ENCODE measurements at places on chromosomes 2 and 18.

GRCh38 chr2:39779341-39779851 is 338 bp upstream of the THUMPD2 start:
- no peak for DNase-seq

- no peak for DNase-seq
Observed at GRCh38 chr2:178994264-178994663, 55.7 kb downstream of the CCDC141 start.

- no peak for DNase-seq
Observed at GRCh38 chr2:143828763-143829537, 691.0 kb downstream of the ZEB2 start.

GRCh38 chr2:1226766-1227165 is 186.5 kb upstream of the TPO start:
- peak; percentile 95 for DNase-seq

- peak; percentile 7 for DNase-seq
Observed at GRCh38 chr2:177148477-177149154, 64.0 kb upstream of the HNRNPA3 start.

DNA sequence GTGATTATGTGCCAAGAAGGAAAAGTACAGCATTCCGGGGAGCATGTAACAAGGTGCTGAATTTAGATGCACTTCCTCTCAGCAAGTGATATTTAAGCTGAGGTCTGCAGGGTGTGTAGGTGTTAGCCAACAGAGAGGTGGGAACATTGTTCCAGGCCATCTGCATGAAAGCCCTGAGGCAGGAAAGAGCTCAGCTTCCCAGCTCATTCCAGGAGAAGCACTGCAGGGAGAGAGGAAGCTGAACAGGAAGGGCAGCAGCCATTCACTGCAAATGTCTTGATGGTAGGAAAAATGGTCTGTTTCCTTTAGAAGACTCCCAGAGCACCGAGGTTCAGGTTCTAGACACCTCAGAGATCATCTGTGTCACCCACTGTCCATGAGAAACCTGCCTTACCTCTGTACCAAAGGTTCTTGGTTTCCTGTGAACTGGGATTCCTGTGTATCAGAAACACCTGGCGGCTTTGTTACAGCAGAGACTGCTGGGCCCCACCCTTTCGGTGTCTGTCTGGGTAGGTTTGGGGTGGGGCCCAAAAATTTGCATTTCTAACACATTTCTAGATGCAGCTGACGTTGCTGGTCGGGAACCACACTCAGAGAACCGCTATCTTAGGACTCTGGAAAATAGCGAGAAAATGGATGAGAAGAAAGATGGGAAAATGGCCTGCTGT is 84.0 kb downstream of the RTN4 start:
- DNase-seq: no peak

GRCh38 chr2:6946722-6947121 is 29.5 kb downstream of the RNF144A start:
- DNase-seq: no peak

GRCh38 chr18:40673150-40673549 is 1281.9 kb upstream of the PIK3C3 start:
- DNase-seq: no peak

GRCh38 chr2:117980783-117981676 is 32.8 kb downstream of the CCDC93 start:
- DNase-seq: no peak

DNA sequence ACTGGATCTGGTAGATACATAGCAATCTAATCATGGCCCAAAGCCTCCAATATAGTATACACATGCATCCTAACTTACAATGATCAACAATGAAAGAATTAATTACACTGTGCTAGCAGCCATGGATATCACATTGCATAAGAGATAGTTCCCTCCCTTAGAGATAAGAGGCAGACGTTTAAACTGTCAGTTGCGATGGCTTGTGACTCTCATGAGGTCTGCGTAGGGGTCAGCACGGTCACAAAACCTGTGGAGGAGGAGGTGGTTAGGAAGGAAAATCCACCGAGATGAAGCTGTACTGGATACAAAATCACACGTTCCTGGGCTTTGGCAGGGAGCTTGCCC is 800 bp upstream of the RALB start:
- no peak for DNase-seq

GRCh38 chr2:60553495-60554073 is at the start of gene BCL11A:
Gene BCL11A, minus strand, starts transcription at chr2:60553654. Its CDS starts 384 bp downstream, at chr2:60553270.
- peak; percentile 83 for DNase-seq

DNA sequence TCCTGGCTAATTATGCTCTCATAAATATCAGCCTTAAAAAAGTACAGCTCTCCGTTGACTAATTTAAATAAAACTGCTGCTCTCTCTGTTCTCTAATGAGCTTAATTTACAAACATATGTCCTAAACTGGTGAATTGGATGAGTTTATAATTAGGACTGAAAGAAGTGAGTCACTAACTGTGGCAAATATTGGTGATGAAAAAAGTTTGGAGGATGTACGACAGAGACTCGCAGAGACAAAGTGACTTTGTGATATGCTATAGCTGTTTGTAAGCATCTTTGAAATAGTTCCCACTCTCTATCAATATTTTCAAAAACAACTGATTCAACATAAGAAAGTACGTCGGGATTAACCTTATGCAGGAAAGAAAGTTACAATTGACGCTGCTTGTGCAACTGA is 138.9 kb upstream of the TMEFF2 start:
- no peak for DNase-seq

GRCh38 chr2:45285771-45286390 is 276.6 kb upstream of the SIX2 start:
- no peak for DNase-seq

DNA sequence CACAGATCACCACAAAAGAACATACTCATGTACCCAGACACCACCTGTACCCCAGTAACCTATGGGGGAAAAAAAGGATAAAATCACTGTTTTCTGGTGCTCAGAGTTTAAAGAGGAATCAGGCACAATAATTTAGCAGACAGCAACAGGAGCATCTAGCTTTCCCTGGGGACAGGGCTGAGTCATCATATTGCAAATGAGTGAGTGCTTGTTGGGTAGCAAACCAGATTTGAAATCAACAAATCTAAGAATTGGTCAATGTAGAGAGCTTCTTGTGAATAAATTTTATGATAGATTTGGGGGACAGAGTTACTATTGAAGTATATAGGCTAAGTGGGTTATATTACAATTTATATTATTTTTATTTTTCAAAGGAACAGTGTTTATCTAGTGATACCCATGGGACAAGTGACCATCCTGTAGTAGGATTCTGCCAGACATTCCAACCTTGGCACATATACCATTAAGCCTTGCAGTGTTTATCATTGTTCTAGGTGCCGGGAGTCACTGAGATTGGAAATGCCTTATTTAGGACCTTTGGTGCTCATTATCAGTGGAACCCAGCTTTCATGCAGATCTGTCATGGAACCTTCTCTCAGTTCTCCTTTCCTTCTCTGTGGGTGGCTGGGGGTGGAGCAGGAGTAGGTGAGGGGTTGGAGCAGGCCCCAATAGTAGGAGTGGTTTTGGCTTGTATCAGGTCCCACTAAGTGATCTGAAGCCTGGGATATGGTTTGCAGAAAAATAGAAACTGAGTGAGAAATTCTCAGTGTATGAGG is 117.2 kb downstream of the CERS6 start:
- no peak for DNase-seq

GRCh38 chr2:233356546-233357308 is 2.4 kb downstream of the DGKD start:
- DNase-seq: no peak

GRCh38 chr18:10522574-10522973 is 3.3 kb upstream of the NAPG start:
- no peak for DNase-seq

GRCh38 chr2:231348704-231349373 is 46.7 kb upstream of the B3GNT7 start:
- no peak for DNase-seq

DNA sequence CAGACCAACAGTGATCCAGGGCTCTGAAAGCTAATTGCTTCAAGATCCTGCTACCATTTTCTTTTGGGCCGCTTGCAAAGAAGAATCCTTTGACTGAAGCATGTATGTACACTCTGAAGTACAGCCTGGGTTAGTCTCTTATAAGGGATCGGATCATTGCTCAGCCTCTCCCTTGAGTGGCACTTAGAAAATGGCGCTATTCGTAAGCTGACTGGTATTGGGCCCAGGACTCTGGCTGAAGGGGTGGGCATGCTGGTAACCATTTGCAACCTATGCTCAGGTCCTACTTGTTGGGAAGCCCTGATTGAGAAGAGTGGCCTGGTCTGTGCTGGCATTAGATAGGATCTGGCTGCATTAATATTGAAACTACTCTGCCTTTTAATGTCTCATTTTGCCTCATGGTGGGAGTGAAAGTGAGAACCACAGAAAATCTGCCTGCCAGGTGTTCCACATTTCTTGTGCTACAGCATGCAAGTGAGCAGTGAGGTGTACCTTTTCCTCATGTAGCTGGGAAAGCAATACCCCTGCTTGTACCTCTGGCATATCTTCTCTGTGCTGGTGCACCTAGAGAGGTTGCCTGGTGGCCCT is 661 bp upstream of the MGAT5 start:
- DNase-seq: no peak

- no peak for DNase-seq
Observed at GRCh38 chr2:113291191-113291590, 12.5 kb upstream of the PAX8 start.

DNA sequence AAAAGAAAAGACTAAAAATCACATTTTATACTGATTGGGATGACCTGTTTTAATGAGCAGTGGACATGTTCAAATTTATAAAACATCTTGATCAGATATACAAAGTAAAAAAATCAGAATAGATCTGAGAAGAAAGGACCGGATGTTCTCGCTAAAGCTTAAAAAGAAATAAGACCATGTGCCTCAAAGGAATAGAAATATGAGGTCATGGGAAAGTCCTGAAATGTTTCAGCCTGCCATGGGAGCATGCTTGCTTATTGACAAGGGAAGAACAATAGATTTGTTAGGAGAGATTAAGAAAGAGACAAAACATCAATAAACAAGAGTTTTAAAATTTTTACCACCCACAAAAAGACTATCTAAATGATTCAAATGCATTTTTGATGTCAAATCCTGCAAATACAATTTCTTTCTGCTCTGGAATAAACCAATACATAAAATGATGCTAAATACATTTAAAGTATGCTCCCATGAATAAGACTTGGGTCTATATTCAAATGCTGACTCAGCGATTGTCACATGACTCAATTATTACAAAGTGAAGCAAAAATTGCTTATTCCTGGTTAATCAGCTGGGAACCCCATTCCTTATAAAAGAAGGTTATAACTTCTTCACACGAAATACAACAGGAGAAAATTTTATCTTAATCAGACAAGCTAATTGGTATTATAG is 633.9 kb upstream of the PKDCC start:
- DNase-seq: no peak

GRCh38 chr2:105179469-105180372 is 61.8 kb upstream of the GPR45 start:
- no peak for DNase-seq

DNA sequence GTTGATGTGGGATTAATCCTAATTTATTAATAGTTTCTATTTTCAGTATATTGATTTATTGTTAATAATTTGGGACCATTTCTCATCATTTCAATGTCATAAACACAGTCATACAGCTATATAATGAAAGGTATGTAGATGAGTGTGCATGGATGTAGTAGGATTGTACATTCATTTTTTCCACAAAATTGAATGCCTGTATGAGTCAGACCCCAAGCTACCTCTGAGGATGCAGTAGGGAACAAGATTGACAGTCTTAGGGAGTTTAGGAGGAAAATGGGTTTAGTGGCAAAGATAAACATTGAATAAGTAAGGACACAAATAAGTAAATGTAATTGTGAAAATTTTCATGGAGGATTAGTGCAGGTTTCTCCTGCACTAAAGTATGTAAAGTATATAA is 14.1 kb upstream of the TMEFF2 start:
- no peak for DNase-seq

DNA sequence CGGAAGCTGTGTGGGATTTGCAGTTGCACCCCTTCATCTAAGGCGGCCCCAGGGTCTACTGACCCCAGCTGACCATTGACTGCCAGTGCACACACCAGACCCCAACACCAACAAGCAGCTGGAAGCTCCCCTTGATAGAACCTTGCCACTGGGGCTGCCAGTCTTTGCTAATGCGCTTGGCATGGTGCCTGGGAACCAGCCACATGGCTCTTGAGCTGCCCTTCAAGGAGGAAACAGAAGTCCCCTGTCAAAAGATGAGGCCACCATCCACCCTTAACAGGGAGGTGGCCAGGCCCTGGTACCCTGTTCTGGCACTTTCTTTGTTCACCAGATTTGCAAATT is 8.6 kb downstream of the ALPI start:
- DNase-seq: no peak

DNA sequence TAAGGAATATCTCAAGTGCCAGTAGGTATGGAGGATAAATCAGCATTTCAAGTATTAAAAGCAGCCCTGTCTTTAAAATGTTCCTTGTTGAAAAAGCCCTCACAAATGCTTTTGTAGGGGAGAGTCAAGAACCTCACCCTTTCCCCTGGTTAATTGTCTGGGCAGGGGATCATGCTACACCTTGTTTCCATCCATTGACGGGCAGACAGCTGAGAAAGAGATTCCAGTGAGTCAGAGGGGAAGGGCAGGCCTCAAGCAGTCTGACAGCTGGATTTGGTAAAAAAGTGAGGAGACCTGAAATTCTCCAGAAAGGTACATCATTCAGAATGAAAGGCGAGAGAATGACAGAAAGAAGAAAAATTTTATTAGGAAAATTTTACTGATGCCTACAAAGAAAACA is 203.2 kb upstream of the CYP26B1 start:
- DNase-seq: no peak

DNA sequence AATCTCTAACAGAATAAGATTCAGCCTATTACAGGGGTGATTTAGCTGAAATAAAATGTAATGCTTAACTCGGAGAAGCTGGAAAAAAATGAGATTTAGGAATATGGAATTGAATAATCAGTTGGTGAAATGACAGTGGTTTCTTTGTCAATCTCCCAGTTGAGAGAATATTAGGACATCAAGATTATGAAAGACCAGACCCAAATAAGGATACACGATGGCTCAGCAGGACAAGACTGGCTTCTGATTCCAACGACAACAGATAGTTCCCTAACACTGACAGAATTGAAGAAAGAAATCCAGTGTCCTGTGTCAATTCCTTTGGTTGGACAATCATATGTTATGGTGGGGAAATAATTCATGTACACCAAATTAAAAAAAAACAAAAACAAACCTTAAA is 55.8 kb downstream of the HRH4 start:
- DNase-seq: no peak

GRCh38 chr2:122023059-122023864 is 267.8 kb downstream of the TSN start:
- no peak for DNase-seq

- DNase-seq: no peak
Observed at GRCh38 chr2:227228061-227228667, 63.7 kb downstream of the COL4A3 start.
